ENCODE measurements at places on chromosomes 13 and 19.

DNA sequence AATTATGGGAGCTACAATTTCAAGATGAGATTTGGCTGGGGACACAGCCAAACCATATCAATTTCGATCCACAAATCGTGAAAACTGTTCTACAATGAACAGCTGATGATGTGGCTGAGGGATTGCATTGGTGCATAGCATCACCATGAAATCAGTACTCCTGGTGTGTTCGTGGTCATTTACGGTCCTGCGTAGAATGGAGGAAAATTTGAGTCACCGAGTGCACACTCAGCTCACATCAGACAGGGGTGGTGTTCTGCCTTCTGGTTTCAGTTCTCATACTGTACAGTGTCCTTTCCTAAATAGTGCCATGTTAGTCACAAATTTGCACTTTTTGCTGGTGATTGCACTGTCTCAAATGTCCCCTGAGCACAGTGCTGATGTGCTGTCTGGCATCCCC lies 39.2 kb downstream of the MYH14 start:
- no peak for DNase-seq

DNA sequence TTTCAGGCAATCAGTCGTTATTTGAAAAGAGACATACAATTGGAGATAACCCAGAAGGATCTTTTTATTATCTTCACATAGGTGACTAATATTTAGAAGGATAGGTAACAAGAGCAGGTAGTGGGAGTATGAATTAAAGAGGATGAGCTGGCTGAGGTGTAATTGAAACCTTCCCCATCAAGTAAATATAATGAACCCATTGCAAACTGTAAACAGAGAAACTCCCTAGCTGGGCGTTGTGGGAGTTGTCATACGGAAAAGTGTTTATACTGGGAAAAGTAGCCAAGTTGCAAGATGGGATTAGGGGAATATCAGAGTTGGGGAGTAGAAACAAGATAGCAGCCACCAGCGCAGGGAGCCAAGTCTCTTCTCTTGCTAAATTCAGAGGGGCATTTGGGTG lies 448.4 kb downstream of the COG6 start:
- no peak for DNase-seq

- DNase-seq: no peak
Observed at GRCh38 chr13:41577436-41577835, 120.1 kb downstream of the RGCC start.

- no peak for DNase-seq
Observed at GRCh38 chr19:51198641-51199040, 26.2 kb upstream of the CD33 start.

DNA sequence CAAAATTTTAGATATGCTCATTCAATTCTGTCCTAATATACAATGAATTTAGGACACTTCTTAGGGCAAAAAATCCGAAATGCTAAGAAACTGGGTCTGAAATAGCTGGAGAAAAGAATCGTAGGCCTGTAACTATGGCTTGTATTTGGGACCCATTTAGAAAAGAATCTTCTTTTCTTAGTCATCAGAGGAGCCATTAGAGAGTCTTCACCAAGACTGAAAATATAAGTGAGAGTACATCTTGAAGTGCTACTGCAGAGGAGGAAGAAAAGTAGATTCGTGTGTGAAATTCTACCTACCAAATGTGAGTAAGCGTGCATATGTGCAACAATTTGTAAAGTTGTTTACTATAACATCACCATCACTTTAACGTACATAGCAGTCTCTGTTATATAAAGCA lies 8.8 kb upstream of the DACH1 start:
- no peak for DNase-seq

DNA sequence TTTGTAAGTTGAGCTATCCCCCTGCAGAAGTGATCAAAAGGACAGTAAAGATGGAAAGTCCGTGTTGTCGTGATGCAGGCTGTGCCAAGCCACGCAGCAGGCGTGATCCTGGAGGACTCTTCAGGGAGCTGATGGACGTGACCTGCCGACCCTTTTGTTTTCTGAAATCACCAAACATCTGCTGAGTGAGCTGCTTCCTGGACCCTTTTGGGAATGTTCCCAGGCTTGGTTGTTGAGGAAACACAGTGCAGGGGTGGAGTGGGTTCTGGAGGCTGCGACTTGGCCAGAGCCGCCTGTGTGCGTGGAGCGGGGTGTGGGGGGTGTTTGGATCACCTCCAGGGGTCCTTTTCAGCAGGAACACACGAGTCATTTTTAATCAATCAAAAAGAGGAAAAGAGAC lies 15.4 kb upstream of the CPAMD8 start:
- DNase-seq: no peak

- DNase-seq: no peak
Observed at GRCh38 chr13:22196777-22197176, 525.9 kb downstream of the FGF9 start.

DNA sequence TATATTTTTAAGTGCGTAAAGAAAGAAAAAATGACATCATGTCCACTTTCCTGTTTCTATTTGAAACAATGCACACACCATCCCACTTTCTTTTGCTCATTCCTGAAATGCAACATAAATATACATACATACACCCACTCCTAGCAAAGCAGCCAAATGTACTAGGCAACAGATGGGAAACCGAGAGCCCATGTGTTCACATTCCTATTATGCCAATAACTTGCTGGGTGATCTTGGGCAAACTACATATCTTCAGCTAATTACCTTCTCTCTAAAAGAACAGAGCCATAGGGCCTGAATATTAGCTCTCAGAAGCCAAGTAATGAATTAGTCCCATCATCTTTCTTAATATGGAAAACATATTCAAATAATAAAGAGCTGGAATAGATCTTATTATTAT lies 610.6 kb upstream of the ATXN8OS start:
- no peak for DNase-seq

DNA sequence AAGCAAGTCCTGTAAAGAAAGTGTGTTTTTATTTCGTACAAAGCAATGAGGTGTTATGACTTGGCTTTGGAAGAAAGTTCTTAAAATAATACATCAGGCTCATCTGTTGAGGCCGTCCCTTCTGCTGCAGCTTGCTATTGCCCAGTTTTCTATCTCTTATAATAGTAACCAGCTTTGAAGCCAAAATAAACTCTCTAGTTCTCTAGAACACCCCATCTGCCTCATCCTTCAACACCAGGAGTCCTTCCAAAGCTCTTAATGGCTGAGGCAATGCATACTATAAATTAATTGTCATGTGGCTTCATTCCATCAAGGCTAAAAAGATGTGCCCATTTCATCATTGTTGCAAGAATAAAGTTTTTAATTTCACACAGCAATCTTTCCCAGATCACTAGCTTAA lies 49.4 kb upstream of the IPO5 start:
- no peak for DNase-seq

- no peak for DNase-seq
Observed at GRCh38 chr19:35224681-35225571, 3.6 kb downstream of the FAM187B start.

GRCh38 chr13:49053215-49053614 lies 77.5 kb downstream of the FNDC3A start:
- DNase-seq: no peak

GRCh38 chr13:99507054-99507453 lies 5.8 kb downstream of the TM9SF2 start:
- no peak for DNase-seq

GRCh38 chr19:49224879-49225278 lies 67.3 kb downstream of the TRPM4 start:
- peak; percentile 41 for DNase-seq

- DNase-seq: no peak
Observed at GRCh38 chr13:108102771-108103170, 112.6 kb downstream of the LIG4 start.

GRCh38 chr13:94154367-94154766 lies 325.1 kb downstream of the DCT start:
- no peak for DNase-seq

DNA sequence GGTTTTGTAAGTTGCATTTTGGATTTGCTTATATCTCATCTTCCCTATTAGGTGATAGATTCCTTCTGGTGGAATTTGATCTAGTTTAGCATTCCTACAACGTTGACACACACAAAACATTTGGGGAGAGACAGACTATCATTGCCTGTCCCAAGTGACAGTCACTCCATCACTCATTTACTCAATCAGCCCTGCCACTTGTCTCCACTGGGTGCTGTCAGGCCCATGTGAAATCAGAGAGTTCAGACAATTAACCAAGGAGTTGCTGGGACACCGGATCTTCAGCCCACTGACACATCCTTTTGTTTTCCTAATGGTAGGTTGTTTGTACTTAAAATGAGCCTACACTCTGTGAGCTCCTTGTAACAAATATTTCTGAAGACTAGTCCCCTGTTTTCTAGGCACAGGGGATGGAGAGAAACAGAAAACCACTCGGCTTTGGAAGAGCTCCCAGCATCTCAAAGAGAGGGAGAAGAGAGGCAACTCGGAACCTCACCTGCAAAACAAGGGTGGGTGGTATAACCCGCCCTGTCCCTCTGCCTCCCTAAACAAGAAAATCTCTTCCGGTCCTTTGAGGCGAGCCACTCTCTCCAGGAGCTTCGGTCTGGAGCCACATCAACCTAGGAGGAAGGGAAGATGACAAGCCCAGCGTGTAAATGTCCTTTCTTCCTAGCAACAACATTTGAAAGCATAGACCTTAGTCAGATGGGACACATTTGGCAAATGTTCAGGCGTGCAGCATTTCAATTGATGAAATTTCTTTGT lies 440.9 kb upstream of the KLF12 start:
- DNase-seq: peak; percentile 48

- no peak for DNase-seq
Observed at GRCh38 chr13:98144027-98144741, 1.3 kb downstream of the FARP1 start.

DNA sequence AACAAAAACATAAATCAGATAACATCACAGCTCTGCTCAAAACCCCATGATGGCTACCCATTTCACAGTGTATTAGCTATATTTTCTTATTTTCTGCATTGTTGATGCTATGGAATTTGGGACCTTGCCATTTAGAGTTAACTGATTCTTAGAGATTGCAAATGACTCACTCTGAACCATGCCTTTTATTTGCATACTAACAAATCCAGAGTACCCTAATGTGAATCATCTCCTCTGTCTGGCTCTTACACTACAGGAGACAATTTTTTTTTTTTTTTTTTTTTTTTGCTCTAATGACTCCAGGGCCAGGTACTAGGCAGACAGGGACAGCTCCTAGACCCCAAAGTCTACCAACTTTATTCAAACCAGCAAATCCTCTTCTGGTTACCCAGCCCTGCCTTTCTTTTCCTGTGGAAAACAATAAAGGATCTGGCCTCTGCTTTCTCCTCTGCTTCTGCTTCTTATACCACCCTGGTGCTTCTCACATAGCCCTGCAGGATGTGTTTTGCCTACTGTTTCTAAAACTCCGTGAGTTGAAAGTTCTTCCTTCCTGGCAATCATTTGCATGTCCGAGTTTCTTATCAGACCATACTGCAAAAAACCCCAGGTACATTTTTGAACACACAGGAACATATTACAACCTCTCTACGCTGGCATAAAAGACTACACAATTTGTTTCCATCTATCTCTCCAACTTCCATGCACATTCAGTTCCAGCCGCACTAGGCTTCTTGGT lies 10.6 kb upstream of the ZNF460 start:
- DNase-seq: no peak

DNA sequence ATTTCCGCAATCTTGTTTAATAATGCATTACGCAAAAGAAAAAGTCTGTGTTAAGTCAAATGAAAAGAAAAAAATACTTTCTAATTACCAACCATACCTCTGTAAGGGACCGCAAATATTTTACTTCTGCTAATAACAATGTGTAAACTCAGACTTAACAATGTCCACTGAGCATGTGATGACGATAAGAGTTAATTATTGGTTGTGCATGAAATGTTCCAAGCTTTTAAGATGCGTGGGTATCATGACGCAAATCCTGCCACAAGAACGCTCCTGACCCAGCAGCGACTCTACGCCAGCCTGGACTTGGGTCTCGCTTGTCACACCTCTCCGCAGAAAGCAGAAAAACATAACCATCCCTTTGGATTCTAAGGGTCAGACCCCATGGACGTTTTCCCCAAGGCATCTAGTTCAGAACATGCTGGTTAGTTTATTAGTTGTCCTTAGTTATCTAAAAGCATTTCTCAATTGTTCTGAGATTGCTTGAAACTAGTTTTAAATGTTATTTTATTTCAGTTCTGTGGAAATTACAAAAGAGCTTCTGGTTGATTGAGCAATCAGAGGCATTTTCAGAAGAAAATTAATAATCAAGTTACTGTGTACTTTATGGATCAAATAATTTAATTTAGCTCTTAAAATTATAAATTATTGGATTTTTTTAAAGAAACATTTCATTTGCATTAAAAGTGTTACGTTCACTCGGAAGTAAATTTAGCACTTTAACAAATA lies 779.9 kb upstream of the ARGLU1 start:
- DNase-seq: no peak

- peak; percentile 90 for DNase-seq
Observed at GRCh38 chr19:56314381-56315076, at the start of gene ZSCAN5A. ZSCAN5A (minus strand) TSS chr19:56314839; CDS start chr19:56225046, 89,793 bp downstream.

DNA sequence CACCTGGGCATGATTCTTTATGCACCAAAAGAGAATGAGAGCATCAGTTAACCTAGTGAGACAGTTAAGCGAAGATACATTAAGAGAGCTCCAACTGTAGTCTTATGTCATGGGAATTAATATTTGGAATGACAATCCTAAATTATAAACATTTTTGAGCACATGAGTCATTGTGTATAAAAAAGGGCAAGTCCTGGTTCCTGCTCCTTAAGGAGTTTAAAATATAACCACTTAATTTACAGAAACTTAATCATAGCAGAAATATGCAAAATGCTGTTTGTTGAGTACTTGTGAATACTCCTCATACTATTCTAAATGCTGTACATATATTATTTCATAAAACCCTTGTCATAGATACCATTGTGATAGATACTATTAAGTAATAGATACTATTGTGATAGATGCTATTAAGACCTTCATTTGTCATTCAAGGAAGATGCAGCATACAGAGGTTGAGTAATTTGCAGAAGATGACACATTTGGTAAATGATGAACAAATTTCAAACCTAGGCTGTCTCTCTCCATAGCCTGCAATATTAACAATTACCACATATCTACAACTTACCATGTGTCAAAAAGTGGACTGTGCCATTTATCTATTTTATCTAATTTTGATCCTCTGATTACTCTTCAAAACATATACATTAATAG lies 301.0 kb downstream of the TBC1D4 start:
- DNase-seq: no peak

DNA sequence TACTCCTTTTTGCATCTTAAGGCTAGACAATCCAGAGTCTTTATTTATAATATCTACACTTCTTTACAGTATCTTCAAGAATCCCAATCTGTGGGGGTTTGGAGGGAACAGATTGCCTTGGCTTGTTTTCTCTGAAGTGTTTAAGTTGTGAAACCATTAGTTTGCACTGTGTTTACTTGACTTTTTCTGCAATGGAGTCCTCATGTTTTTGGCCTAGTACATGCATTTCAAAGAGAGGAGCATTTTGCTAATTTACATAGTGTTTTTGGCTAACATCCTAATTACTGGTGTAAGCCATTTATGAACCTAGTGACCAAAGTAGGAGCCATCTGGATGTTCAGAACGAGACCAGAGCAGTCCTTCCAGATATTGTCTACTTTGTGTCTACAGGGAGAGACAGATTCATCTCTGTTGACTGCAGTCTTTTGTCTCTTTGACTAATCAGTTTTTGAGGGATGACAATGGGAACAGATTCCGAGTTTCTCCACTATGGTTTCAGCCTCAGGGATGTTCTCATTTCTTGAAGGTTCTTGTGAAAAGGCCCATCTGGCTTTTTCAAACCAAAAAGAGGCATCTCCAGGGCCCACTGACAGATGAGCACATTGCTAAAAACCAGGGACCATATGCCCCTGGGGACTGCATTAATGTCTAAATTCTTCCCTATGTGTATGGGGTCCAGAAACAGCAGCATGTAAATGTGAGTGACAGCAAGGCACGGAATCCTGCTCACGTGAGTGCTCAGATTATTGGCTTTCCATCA lies 53.4 kb downstream of the ING1 start:
- no peak for DNase-seq
